ENCODE measurements at places on chromosomes 6 and 20.

- DNase-seq = peak; percentile 56
Observed at GRCh38 chr6:116572162-116572561, 858 bp downstream of the RWDD1 start.

DNA sequence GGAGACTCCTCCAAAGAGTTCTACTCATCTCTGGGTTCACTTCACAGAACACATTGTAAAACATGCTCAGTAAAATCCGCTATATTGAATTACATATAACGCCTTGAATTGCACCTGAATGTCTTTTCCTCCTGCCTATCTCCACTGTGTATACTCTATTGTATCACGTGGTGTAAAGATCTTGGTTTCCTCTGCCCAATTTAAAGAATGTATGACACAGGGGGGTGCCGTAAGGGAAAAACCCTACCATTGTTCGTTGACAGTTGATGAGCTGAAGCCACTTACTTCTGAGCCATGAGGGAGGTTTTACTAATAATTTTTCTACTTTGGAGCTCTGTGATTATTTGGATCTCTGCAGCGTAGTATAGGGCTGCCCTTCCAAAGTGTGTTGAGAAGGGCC lies 6.0 kb downstream of the ASF1A start:
- no peak for DNase-seq

- DNase-seq = peak; percentile 17
Observed at GRCh38 chr20:14865169-14865568, 527.8 kb upstream of the FLRT3 start.

- DNase-seq = no peak
Observed at GRCh38 chr6:2900221-2900807, 2.8 kb downstream of the SERPINB9 start.

DNA sequence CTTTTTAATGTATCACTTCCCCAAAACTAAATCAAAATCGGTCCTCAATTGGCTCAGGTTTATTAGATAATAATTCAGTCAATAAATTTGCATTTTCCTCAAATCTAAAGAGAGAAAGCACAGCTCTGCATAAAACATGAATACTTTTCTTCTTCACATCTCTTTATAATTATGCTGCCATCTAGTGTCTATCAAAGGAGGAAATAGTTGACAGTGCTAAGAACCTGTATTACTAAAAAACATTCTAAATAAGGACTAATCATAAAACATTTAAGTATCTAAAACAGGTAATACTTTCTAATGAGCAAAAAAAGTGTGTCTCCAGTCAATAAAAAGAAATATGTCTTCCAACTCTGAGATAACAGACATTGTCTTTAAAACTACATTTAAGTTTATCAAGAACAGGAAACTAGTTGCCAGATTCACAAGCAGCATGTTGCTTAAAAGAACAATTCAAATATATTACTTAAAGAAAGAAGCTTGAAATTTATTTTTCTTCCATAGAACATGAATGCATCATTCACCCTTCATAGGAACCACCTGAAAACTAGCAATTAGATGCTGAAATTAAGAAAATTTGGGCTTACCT lies 56.5 kb upstream of the DST start:
- DNase-seq = peak; percentile 38

DNA sequence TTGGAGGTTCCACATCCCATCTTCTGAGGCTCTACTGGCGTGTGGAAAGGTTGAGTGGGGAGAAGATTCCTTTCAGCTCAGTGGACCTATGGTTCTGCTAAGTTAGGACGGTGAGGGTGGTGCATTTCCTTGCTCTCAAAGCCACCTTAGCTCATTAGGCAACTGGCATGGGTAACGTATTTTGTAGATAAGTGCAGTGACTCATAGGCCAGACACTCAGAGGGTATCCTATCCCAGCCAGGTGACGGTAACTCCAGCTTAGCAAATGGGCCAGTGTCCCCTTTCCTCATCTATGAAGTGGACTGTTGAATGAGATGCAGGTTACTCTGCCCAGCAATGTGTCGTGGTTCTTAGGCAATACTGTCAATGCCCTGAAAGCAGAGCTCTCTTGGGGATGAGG lies 3.7 kb downstream of the RPS6KA2 start:
- DNase-seq = peak; percentile 59

Data from astrocyte of the hippocampus (primary cell).